ENCODE measurements at places on chromosomes 7 and 10.

DNA sequence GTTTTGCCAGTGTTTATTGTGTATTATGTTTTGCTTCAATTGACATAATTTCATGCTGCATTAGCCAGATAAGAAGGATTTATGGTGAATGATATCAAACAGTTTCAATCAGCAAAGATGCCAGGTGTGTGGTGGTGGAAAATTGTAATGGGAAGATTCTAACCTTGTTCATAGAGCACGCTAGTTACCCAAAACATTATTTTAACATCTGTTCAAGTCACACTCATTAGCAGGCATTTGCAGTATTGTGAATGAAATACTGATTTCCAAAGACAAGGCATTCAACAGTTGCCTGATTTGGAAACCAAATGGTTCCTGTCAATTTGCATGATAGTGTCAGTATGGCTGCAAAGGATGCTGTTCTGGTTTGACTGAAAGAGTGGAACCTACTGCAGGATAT lies 129.7 kb downstream of the EPC1 start:
- no peak for DNase-seq

DNA sequence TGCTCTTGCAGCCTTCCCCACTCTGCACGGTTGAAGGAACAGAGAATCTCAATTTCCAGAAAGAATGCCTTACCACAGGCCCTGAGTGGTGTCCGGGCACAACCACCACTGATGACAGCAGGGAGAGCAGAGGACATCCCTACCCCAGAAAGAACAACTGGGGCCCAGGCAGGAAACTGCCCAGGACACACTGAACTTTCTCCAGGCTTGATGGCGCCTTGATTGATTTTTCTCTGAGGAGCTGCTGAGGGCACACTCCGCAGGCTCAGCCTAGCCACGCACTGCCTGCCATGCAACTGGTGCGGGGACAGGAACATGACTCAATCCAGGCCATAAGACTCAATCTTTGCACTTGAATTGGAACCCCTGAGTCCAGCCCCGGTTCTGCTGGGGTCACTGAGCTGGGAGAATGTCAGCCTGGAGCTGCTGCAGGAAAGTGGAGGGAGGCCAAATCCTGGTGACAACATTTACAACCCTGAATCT lies 5.9 kb downstream of the AKR1B1 start:
- no peak for DNase-seq

GRCh38 chr10:76675951-76676587 lies 961.5 kb downstream of the KCNMA1 start:
- DNase-seq = no peak

- DNase-seq = no peak
Measured at GRCh38 chr7:86155623-86156022, 488.1 kb upstream of the GRM3 start.

- DNase-seq = no peak
Measured at GRCh38 chr7:23594879-23595604, 2.1 kb upstream of the CCDC126 start.

DNA sequence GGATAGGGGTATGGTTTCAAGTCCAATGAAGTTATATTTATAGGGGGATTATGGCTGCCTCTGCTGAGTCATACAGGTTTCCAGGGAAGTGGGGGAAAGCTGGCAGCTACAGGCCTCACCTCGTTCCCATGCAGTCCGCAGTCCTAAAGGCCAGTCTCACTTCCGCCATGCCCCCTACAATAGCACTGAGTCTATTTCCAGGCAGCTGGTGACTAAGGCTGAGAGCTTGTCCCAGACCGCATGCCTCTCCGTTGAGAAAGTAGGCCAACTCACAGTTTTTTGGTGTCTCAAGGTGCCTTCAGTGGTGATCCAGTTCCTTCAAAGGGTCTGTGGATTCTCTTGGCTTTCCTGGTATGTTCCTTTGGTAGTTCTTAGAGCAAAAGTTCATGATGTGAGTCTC lies 203.9 kb upstream of the GLI3 start:
- DNase-seq = no peak

DNA sequence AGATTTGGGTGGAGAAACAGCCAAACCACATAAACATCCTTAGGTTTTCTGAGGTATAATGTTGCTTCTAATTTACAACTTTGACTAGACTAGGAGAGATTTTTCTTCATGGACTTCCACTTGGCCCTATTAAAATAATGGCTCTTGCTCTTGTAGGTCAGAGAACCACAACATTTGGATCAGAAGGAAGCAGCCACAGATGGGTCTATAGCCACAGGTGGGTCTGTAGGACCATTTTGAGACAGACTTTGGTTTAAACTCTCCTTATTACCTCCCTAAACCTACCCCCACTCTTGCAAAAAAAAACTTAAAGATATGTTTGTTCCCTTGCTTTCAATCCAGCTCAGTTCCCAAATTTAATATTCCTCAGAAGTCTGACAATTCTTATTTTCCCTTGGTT lies 1260.8 kb downstream of the GATA3 start:
- no peak for DNase-seq

DNA sequence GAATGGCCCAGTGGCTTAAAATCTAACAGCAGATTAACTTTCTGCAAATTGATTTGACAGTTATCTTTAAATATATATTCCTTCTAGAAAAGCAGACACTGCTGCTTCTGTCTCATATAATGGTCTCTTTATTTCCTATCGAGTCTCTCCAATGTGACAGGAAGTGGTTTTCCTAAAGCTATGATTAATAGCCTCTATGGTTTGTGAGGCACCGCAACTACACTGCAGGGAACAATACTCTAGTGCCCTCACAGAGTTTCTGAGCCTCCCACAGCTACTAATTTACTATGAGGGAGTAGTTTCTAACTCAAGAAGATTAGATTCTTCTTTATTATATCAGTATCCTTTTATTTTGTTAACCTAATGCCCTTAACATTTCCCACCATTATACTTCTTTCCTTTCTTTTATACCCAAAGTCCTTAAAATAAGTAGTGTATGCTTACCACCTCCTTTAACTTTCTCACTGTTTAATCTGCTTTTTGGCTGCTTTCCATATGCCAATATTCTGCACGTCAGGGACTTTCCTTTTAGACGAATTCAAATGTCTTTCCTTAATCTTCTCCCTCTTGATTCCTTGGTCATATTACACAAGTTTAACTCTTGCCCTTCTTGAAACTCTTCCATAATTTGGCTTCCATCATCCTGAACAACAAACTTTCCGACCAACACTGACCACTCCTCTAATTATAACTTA lies 23.8 kb upstream of the AHR start:
- DNase-seq = peak; percentile 21

GRCh38 chr10:42970451-42971250 lies 106.2 kb upstream of the RET start:
- DNase-seq = no peak

- DNase-seq = peak; percentile 36
Measured at GRCh38 chr10:69045441-69046300, 42.2 kb upstream of the SRGN start.

GRCh38 chr7:73852500-73852899 lies 8.5 kb upstream of the TMEM270 start:
- DNase-seq = no peak

- no peak for DNase-seq
Measured at GRCh38 chr10:93458821-93459257, 23.3 kb downstream of the MYOF start.

DNA sequence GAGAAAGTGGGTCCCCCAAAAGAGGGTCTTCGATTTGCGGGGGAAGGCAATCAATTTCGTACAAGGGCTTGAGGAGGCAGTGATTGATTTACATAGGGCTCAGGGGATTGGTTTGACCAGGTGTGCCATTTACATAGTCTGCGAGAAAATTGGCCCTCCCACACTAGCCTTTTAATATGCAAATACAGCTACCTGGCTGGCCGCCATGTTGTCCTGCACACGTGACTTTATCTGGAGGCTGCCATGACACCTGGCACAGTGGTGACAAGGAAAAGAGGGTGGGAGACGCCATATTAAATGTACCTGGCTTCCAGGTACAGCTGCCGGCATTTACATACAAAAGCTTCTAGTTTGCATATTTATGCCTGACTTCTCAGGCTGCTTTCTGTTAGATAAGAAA lies 1577.2 kb upstream of the LRRTM3 start:
- no peak for DNase-seq

GRCh38 chr10:24882047-24882698 lies 70.2 kb downstream of the PRTFDC1 start:
- peak; percentile 71 for DNase-seq

DNA sequence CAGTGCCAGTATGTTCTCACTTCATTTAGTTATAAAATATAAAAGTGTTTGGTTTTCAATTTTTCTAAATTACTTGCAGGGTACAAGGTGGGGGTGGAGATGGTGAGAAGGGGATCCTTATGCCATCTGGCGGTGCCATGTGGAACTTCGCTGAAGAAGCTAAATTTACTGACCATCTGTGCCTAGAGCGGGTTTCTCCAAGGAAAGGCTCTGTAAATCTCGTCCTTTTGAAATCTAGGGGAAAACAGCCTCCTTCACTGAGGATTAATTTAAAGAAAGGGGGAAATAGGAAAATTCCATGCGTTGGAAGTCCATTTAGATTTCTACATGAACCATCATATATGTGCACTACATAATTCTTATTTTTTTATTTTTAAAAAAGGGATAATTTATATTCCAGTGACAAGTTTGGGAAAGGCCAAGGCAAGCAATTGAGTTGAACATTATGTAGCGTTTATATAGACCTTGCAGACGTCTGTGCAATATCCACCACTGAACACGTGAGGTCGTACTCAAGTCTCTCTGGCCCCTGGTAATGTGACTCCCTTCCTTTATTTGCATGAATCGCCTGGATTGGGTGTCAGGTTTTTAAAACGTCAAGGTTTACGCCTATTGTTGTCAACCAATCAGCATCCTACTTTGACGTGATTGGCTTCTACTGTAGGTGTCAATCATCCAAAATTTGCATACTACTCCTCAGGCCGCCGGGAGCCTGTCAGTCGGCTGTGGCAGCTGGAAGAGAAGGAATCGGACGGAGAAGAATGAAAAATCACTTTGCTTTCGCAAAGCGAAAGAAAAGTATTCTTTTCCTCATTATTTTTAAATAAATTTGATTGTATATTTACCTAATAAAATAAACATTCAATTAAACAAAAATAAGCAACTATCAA lies 297.1 kb upstream of the NFE2L3 start:
- peak; percentile 28 for DNase-seq

DNA sequence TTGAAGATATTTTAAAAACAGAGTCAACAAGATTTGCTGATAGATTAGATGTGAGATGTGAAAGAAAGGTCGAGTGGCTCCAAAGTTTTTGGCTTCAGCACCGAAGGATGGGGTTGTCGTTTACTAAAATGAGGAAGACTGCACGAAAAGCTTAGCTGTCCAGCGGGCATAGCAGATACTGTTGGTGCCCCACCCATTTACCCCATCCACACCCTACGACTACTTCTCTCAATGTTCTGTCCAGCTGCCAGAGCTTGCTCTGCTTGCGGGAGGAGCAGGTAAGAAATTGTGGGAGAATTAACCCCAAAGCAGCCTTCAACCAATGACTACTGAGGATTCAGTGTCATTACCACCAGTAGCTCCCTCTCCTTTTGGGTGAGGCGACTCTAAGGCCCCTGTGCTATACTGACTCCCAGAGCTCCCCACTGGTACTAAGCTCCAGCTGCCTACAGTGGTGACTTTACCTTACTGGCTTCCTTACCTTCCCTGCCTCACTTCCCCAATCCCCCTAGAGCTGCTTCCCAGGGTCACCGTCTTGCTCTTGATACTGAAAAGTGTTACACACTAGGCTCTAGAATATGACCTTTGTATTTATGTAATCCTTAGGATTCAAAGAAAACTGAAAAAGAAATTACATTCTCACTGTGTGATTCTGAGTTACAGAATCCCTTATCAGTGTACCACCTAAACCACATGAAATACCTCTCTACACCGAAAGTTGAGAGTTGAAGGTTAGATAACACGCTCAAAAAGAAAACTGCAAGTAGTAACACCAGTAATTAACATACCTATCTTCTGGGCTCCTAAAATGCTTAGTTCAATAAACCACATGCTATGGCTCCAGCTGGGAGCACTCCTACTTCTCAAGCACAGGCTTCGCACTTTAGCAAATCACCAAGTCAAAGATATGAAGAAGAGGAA lies 22.3 kb downstream of the CACUL1 start:
- no peak for DNase-seq

DNA sequence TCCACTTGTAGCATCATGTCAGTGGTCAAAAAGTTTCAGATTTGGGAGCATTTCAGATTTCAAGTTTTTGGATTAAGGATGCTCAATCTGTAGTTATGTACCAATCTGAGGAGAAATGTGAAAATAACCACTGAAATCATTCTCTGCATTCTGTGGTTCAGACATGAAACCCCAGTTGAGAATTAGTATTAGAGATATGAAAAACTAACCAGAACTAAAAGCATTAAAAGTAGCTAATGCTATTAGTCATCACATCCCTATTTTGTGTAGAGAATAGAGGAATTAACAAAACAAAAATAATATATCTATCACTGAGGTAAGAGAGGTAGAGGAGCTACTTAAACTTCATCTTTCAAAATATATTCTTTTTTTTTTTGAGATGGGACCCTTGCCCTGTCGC lies 28.0 kb downstream of the MICU1 start:
- DNase-seq = no peak

GRCh38 chr7:141737118-141737835 lies 881 bp upstream of the SSBP1 start:
- peak; percentile 7 for DNase-seq

- DNase-seq = no peak
Measured at GRCh38 chr10:131205556-131205955, 106.0 kb downstream of the TCERG1L start.

GRCh38 chr7:139079861-139080260 lies 29.7 kb downstream of the ZC3HAV1 start:
- DNase-seq = no peak
